ENCODE measurements at places on chromosomes 11 and 22.

- DNase-seq = no peak
Observed at GRCh38 chr11:134479206-134480135, 67.4 kb upstream of the B3GAT1 start.

GRCh38 chr11:63919267-63920125 is 2.5 kb upstream of the RCOR2 start:
- DNase-seq = no peak

- DNase-seq = no peak
Observed at GRCh38 chr11:70368961-70369360, 29.4 kb upstream of the CTTN start.

DNA sequence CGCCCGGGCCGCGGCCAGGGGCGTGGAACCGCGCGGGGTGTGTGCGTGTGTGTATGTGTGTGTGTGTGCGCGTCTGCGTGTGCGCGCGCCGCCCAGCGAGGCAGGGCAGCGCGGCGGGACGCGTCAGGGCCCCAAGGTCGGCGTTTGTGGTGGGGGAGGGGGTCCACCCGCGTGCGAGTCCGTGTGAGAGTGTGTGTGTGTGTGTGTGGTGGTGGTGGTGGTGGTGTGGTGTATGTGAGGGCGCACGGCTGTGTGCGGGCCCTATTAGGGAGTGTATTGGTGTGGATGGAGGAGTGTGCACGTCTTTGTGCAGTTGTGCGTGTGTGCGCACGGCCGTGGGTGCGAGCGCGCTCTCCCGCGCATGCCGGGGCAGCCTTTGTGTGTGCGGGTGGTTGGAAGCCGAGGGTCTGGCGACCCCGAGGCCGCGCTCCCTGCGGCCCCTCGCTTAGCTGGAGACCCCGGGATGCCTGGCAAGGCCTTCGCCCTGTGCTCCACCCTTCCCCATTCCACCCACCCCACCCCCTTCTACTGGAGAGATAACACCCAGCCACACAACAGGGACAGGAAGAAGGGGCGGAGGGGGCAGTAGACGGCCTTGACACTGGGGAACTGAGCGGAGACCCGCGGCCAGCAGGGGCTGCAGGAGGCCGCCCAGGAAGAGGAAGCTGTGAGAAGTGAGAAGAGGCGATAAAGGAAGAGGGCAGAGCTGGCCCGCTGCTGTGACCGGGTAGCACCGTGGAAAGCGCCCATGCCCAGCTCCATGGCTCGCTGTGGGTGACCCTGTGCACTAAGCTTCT is 528 bp upstream of the ARRB1 start:
- DNase-seq = peak; percentile 15

DNA sequence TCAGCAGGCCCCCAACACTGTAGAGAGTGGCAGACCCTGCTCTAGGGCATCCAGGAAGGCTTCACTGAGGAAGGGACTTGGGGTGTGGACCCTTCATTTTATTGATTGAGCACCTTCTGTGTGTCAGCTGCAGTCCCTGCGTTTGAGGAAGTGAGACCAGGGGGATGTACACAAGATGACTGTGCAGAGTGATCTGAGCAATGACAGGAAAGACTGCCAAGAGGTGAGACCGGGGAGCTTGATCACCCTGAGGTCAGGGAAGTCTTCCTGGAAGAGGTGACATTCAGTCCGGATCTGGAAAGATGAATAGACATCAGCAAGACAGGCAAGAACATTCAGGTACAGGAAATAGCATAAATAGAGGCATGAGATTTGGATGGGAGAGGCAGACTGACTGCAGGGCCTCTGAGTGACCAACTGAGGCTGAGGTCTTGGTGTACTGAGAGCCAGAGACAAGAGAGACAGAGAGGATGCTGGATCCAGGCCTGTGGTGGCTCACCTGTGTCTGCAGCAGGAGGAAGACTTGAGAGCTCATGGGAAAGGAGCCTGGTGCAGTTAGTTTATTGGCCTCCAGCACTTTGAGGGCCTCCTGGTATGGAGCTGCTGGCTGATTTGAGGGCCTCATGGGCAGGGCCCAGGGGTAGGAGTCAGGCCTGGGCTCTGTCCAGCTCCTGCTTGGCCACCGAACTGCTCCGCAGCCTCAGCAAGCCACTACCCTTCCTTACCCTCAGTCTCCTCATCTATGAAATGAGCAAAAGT is 5.2 kb downstream of the DGAT2 start:
- no peak for DNase-seq

DNA sequence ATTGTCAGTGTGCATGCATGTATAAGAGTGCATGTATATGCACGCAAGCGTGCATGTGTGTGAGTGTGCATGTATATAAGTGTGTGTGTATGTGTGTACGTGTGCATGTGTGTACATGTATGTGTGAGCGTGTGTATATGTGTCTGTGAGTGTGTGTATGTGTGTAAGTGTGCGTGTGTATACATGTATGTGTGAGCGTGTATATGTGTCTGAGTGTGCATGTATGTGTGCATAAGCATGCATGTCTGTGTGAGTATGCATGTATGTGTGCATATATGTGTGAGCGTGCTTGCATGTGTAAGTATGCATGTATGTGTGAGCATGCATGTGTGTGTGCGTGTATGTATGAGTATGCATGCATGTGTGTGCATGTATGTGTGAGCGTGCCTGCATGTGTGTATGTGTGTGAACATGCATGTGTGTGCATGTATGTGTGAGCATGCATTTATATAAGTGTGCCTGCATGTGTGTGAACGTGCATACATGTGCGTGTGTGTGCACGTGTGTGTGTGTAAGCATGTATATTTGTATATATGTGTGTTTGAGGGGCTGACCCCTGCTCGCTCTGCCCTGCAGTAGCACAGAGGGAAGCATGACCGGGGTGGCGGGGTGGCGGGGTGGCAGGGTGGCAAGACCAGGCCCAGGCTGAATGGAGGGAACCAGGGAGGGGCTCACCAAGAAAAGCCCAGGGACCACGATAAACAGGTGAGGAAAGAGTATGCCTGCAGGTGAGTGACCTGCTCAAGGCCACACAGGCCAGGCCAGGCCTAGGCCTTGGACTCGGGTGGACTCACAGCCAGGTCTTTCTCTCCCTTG is 26.3 kb downstream of the CYTH4 start:
- no peak for DNase-seq

DNA sequence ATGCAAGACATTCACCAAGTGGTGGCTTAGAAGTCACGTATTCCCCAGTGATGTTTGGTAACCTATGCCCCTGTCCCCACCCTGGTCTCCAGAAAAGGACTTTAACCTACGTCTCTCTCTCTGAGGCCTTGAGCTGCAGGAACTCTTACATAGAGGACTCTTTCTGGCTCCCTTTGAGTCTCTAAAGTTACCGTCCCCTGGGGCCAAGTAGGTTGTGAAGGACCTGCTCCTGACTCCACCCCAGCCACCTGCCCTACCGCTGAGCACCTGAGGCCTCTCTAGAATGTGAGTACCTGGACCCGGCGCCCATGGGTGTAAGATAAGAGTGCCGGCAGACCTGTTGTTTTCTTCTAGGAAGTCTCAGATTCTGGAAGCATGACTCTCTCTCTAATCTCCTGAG is 95.4 kb downstream of the TIMP3 start:
- no peak for DNase-seq
